ENCODE measurements at places on chromosomes 1 and 21.

DNA sequence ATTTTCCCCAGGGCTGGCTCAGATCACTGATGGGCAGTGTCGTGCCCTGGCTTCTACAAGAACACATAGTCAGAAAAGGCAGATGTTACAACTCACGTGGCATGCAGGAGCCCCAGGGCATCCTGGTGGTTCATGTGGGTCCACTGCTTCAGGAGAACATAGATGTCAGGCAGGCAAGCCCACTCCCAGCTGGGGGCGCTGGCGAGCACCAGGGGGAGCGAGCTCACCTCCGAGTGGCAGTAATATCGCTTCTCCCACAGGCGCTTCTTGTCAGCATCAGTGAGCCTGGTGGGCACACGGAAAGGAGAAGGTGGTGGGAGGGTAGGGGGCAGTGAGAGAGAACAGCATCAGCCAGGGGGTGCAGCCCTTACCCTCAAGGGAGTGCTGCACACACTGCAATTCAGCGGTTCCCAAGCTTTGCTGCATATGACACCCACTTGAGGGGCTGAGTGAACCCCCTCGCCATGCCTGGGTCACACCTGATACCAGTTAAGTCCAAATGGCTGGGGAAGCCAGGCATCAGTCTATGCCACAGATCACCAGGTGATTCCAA lies 34.3 kb upstream of the PPP1R15B start:
- peaks cover 14% of the 10 kb centered on the region for H3K4me1 ChIP-seq
- H3K27me3 ChIP-seq, result no peaks in the 10 kb centered on the region
- H3K4me3 ChIP-seq, result no peak overlapping the region
- H3K36me3 ChIP-seq, result peaks cover 22% of the 10 kb centered on the region

DNA sequence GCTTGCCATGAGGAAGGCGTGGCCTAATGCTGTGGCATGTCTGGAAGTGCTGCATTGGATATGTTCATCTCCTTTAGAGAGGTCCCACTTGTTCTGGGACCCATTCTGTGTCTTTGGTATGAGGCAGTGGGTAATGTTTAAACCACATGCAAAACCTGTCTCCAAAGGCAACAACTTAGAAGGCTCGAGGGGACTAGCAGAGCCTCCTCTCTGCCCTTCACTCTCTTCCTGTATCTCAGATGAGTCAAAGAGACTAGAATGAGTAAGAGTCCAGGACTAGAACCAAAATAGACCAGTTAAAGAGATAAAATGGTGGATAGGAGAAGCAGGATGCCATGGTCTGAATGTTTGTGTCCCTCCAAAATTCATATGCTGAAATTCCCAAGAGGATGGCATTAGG lies 220.8 kb upstream of the KIAA0040 start:
- no peaks in the 10 kb centered on the region for H3K36me3 ChIP-seq
- no peak overlapping the region for H3K4me3 ChIP-seq
- no peak overlapping the region for H3K27ac ChIP-seq
- no peaks in the 10 kb centered on the region for H3K4me1 ChIP-seq
- H3K27me3 ChIP-seq, result peaks cover 5% of the 10 kb centered on the region

- no peak overlapping the region for H3K27ac ChIP-seq
- no peak overlapping the region for H3K4me3 ChIP-seq
- no peaks in the 10 kb centered on the region for H3K36me3 ChIP-seq
- H3K4me1 ChIP-seq, result no peaks in the 10 kb centered on the region
Observed at GRCh38 chr1:65103807-65104206, 44.2 kb upstream of the AK4 start.

- H3K4me1 ChIP-seq, result peaks cover 54% of the 10 kb centered on the region
- H3K36me3 ChIP-seq, result peaks cover 83% of the 10 kb centered on the region
- peak overlapping the region; percentile 98 for H3K4me3 ChIP-seq
- H3K27ac ChIP-seq, result peak overlapping the region; percentile 71
- no peaks in the 10 kb centered on the region for H3K27me3 ChIP-seq
Observed at GRCh38 chr21:34883491-34884271, 165.4 kb downstream of the RUNX1 start.

DNA sequence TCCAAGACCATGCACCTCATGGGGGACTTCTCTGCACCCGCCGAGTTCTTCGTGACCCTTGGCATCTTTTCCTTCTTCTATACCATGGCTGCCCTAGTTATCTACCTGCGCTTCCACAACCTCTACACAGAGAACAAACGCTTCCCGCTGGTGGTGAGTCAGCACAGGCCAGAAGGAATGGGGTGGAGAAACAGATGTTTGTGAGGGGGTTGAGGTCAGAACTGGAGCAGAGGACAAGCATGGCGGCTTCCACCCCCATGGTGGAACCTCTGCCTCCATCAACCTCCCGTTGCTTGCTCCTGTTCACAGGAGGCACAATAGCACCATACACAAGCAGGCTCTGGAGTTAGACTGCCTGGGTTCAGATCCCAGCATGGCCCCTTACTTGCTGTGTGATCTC lies 6.9 kb upstream of the ATXN7L2 start:
- H3K27me3 ChIP-seq, result peaks cover 34% of the 10 kb centered on the region
- no peak overlapping the region for H3K4me3 ChIP-seq
- no peak overlapping the region for H3K27ac ChIP-seq
- H3K36me3 ChIP-seq, result no peaks in the 10 kb centered on the region

DNA sequence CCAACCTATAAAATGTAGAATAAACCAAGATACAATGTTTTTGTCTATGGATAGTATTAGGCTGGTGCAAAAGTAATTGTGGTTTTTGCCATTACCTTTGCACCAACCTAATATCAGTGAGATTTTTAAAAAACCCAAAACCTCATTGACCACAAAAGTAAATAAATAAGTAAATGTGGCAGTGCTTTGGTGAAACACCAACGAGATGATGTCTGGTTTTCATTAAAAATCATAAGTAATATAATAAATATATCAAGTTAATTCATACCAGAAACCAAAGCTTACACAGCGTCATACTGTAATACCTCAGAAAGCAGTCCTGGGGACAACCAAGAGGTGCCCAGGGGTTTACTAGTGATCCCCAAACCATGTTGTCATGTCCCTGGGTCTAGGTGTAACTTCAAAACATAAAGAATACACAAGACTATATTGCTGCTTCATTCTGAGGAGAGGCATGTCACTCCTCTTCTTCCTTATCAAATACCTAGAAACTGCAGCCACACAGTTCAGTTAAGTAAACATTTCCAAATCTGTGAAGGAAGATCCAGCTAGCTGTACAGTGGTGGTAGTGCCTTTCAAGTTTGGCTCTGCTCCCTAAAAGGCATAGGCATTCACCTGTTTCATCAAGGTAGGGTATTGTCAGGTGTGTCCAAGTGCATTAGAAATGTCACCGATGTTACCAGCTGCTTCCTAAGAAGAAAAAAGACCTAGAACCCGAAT lies 51.6 kb upstream of the ZC3H11B start:
- H3K4me3 ChIP-seq, result no peak overlapping the region
- no peaks in the 10 kb centered on the region for H3K36me3 ChIP-seq
- peaks cover 2% of the 10 kb centered on the region for H3K27me3 ChIP-seq
- H3K27ac ChIP-seq, result no peak overlapping the region

GRCh38 chr21:21715266-21715969 lies 717.2 kb downstream of the NCAM2 start:
- H3K4me1 ChIP-seq, result no peaks in the 10 kb centered on the region
- H3K36me3 ChIP-seq, result no peaks in the 10 kb centered on the region
- DNase-seq, result no peak
- no peaks in the 10 kb centered on the region for H3K27me3 ChIP-seq
- H3K4me3 ChIP-seq, result no peak overlapping the region

DNA sequence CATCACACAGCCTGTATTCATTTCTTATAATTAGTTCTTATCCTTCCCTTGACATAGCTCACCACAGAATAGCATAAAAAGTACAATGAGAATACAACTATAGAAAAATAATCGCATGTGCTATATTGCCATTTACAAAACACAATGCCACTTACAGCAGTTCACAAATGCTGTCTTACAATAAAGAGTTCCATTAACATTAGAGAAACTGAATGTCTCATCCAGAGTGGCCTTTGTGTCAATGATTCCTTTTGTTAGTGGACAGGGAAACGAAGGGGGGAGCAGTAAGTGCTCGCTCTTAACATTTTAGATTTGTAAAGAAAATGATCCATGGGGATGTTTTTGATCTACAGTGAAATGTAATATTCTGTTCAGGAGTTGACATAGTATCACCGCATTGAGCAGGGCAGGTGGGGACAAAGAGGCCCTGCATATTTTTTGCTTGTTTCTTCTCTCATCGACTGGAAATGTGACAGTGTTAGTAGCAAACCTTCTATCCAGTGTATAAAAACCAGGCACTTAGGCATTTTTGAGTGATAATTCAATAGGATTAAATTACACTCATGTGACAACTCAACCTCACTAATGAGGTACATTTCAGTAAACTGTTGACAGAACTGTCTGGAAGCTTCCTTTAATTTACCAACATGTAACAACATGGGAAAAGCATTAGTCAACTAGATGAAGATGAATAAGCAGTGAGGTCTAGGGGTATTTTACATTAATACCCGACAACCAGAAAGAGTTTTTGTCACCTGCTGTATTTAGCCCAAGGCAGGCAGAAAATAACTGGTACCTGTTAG lies 35.6 kb upstream of the RRP15 start:
- no peaks in the 10 kb centered on the region for H3K4me1 ChIP-seq
- no peaks in the 10 kb centered on the region for H3K27me3 ChIP-seq
- DNase-seq, result no peak
- H3K36me3 ChIP-seq, result no peaks in the 10 kb centered on the region
- H3K27ac ChIP-seq, result no peak overlapping the region

- DNase-seq, result no peak
- H3K4me1 ChIP-seq, result no peaks in the 10 kb centered on the region
- peaks cover 8% of the 10 kb centered on the region for H3K36me3 ChIP-seq
- no peak overlapping the region for H3K4me3 ChIP-seq
- no peak overlapping the region for H3K27ac ChIP-seq
Observed at GRCh38 chr1:217599154-217599553, 31.7 kb downstream of the GPATCH2 start.

GRCh38 chr1:39957299-39958015 lies 2.5 kb downstream of the MFSD2A start:
- H3K36me3 ChIP-seq, result peaks cover 60% of the 10 kb centered on the region
- H3K27me3 ChIP-seq, result peaks cover 5% of the 10 kb centered on the region
- no peak overlapping the region for H3K27ac ChIP-seq
- peak overlapping the region; percentile 95 for H3K4me3 ChIP-seq
- DNase-seq, result no peak

DNA sequence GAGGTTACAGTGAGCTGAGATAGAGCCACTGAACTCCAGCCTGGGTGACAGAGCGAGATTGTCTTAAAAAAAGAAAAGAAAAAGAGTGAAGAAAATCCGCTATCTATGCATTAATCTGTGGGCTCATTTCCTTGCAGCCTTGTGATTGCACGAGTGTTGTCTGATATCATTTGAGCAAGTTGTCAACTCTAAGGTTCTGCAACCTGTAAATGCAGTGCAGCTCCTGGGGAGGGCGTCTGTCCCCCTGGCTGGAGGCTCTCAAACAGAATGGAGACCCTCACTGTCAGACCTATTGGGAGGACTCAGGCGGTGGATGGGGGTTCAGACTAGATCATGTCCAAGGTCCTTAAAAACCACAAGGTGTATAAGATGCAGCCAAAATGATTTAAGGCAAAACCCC lies 6.2 kb downstream of the CORT start:
- no peak for DNase-seq
- H3K36me3 ChIP-seq, result peaks cover 18% of the 10 kb centered on the region
- no peak overlapping the region for H3K4me3 ChIP-seq
- H3K27ac ChIP-seq, result no peak overlapping the region

- H3K4me1 ChIP-seq, result peaks cover 34% of the 10 kb centered on the region
- H3K4me3 ChIP-seq, result peak overlapping the region; percentile 58
- no peaks in the 10 kb centered on the region for H3K27me3 ChIP-seq
- no peaks in the 10 kb centered on the region for H3K36me3 ChIP-seq
- DNase-seq, result peak; percentile 29
Observed at GRCh38 chr1:66247415-66248208, 286.3 kb upstream of the SGIP1 start.

DNA sequence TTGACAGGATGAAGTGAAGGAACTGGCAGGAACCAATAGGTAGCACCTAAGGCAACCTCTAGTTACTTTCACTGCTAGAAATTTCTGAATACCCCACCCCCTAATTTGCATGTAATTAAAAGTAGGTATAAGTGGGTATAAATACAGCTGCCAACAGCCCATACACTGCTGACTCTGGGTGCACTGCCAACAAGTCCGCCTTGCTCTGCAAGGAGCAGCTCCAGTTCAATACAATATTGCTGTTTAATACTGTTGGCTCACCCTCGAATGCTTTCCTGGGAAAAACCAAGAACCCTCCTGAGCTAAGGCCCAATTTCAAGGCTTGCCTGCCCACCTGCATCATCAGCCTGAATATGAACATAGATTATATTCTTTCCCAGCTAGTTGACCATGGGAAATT lies 981.9 kb downstream of the ADGRL2 start:
- H3K27ac ChIP-seq, result no peak overlapping the region
- no peak for DNase-seq
- no peaks in the 10 kb centered on the region for H3K27me3 ChIP-seq
- H3K4me1 ChIP-seq, result no peaks in the 10 kb centered on the region
- no peak overlapping the region for H3K4me3 ChIP-seq

GRCh38 chr1:62941780-62942179 lies 157.8 kb downstream of the ATG4C start:
- no peak overlapping the region for H3K4me3 ChIP-seq
- no peaks in the 10 kb centered on the region for H3K36me3 ChIP-seq
- no peaks in the 10 kb centered on the region for H3K4me1 ChIP-seq
- peaks cover 3% of the 10 kb centered on the region for H3K27me3 ChIP-seq
- DNase-seq, result no peak
- no peak overlapping the region for H3K27ac ChIP-seq

- peaks cover 12% of the 10 kb centered on the region for H3K27me3 ChIP-seq
- H3K4me3 ChIP-seq, result no peak overlapping the region
- H3K27ac ChIP-seq, result no peak overlapping the region
- no peaks in the 10 kb centered on the region for H3K36me3 ChIP-seq
- DNase-seq, result no peak
Observed at GRCh38 chr1:84859866-84860265, 33.1 kb downstream of the LPAR3 start.

DNA sequence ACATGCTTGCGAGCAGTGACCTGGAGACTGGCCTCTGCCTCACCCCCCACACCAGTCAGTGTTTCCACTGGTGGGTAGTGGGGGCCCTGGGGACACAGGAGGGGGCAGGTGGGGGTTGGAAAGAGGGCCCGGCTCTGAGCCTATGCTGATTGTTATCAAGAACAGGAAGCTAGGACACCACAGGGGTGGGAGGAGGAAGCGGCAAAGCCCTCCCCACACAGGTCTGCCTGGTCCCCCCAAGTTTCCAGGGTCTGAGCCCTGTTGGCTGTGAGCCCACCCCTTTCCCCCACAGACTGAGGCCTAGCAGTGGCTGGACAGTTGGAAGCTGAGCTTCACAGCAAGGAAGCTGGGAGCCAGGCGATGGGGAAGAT lies 1.6 kb upstream of the PTPN7 start:
- peak overlapping the region; percentile 99 for H3K27ac ChIP-seq
- DNase-seq, result peak; percentile 41
- peaks cover 65% of the 10 kb centered on the region for H3K4me1 ChIP-seq
- peaks cover 43% of the 10 kb centered on the region for H3K36me3 ChIP-seq
- no peaks in the 10 kb centered on the region for H3K27me3 ChIP-seq

GRCh38 chr1:28682840-28683239 lies 14.3 kb downstream of the GMEB1 start:
- no peak for DNase-seq
- no peak overlapping the region for H3K27ac ChIP-seq
- peaks cover 5% of the 10 kb centered on the region for H3K4me1 ChIP-seq

- no peak for DNase-seq
- no peaks in the 10 kb centered on the region for H3K36me3 ChIP-seq
- H3K4me1 ChIP-seq, result no peaks in the 10 kb centered on the region
- no peak overlapping the region for H3K27ac ChIP-seq
- H3K27me3 ChIP-seq, result peaks cover 4% of the 10 kb centered on the region
Observed at GRCh38 chr1:205665201-205666045, 14.9 kb downstream of the SLC45A3 start.

Data from activated T-helper 2 cell treated with anti-CD3 and anti-CD28 coated beads, Interferon-gamma antibody, Interleukin-2, Interleukin-4, amounts not matched to agents 10 μg/mL and 5 μg/mL and 100 μg/mL, durations not matched to agents 14 hours and 24 hours and 36 hours (primary cell).